NCI-H1417 treated with DMSO at 0.1 percent for 48 hours (cell line): ENCODE measurements at places on chromosomes 7 and 10.

GRCh38 chr10:71513936-71514335, 117.2 kb downstream of the CDH23 start:
- DNase-seq: no peak

DNA sequence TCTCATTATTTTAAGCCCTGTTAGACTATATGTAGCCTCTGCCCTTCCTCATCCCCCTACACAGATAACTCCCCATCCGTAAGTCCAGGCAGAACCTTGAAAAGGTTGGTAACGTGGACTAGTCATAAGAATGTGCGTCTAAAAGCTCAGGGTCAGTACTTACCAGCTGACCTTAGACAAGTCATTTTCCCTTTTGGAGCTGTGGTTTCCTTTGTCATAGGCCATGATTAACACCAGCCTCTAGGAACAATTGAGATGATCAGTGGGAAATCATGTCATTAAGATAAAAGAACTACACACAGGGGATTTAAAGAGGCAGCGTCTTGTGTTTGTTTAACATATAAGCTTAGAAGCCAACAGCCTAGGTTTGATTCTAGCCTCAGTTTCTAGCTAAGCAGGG, 6.9 kb upstream of the UNC5B start:
- DNase-seq: no peak

DNA sequence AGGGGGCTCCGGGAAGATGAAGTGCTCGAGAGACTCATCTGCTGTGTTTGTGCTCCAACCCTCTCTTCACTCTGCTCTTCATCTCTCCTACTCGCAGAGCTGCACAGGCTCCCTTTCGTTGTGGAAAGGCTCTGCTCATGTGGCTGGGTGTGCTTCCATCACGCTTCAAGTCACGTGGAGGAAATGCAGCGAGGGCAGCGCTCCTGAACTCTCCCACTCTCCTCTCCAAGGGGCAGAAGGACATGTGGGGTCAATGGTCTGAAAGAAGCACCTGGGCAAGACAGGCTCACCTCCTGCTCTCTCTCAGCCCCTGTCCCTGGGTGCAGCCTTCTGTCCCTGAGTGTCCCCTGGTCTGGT, 72.6 kb downstream of the USP6NL start:
- no peak for DNase-seq

- no peak for DNase-seq
Measured at GRCh38 chr7:137996871-137997270, 5.0 kb downstream of the CREB3L2 start.

DNA sequence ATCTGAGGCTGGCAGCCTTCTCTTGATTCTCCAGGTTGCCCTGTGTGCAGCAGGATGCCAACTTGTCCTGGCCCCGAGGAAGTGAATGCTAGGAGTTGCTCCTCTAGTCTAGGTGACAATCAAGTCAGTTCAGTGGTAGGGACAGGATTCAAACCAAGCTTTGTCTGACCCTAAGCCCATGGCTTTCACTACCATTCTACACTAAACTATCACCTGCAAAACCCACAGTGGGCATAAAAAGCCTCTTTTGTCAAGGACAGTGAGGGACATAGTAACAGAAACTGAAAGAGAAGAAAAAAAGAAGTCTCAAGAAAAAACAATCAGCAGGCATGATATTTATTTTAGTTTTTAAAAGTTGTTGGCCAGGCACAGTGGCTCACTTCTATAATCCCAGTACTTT, 33.5 kb downstream of the KCNMA1 start:
- DNase-seq: no peak
